CMK (cell line): ENCODE measurements at places on chromosomes 11 and 22.
A peak's percentile ranks its signal among the peaks of the same experiment; 100 is the strongest.

- DNase-seq = no peak
Observed at GRCh38 chr22:17684245-17684644, 45.7 kb downstream of the BCL2L13 start.

- DNase-seq = no peak
Observed at GRCh38 chr11:69308936-69309615, 15.1 kb downstream of the MYEOV start.

- no peak for DNase-seq
Observed at GRCh38 chr11:114282488-114282887, 13.7 kb upstream of the NNMT start.

- DNase-seq = no peak
Observed at GRCh38 chr11:24896118-24896835, 399.4 kb downstream of the LUZP2 start.

- no peak for DNase-seq
Observed at GRCh38 chr22:46721501-46722085, 16.5 kb downstream of the CERK start.

- DNase-seq = no peak
Observed at GRCh38 chr11:82533628-82534327, 199.9 kb downstream of the FAM181B start.

GRCh38 chr22:24768537-24769374 lies 5.8 kb downstream of the PIWIL3 start:
- DNase-seq = peak; percentile 7

DNA sequence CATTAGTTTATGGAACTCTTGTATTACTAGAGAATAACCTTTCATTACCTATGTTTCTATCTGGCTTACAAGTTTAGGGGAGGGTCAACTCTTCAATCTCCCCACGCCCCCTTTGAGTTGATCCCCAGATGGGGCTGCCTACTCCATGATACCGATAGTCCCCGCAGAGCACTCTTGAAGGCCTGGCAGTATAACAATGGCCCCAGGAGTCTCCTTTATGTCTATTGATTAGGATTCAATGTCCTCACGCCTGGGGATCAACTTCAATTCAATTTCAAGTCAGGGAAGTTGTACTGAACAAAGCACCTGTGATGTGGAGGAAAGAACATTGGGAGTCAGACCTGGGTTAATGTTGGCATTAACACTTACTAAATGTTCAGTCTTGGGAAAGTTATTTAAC lies 520.2 kb downstream of the METTL15 start:
- DNase-seq = no peak

DNA sequence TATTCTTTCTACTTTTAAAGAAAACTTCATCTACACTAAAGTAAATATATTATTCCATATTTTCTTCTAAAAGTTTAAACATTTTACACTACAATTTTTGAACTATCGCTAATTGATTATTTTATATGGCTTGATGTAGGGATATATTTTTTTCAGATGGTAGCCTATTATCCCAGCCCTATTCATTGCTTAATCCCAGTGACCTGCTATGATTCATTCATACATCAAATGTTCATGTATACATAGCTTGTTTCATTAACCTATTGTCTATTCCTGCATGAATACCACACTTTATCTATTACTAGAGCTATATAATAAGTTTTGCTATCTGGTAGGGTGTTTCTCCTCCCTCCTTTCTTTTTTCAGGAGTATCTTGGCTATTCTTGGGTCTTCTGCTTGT lies 5.0 kb upstream of the ROBO4 start:
- DNase-seq = no peak

- DNase-seq = no peak
Observed at GRCh38 chr22:24772493-24773220, 1.9 kb downstream of the PIWIL3 start.

DNA sequence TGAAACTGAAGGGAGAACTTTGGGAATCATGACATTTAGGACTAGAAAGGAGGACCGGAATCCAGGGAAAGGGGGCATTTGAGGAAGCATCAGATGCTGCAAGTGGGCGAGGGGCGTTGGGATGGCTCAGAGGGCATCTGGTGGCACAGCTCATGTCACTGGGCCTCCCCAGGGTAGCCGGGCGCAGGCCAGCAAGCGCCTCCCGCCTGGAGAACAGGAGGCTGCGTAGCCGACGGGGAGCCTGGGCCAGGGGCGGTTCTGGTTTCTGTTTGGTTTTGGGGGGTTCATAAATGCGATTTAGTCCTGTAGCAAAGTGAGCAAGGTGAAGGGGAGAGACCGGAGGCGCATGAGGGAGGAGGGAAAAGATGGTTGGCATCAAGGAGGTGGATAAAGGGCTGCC lies 443 bp upstream of the ST14 start:
- no peak for DNase-seq

DNA sequence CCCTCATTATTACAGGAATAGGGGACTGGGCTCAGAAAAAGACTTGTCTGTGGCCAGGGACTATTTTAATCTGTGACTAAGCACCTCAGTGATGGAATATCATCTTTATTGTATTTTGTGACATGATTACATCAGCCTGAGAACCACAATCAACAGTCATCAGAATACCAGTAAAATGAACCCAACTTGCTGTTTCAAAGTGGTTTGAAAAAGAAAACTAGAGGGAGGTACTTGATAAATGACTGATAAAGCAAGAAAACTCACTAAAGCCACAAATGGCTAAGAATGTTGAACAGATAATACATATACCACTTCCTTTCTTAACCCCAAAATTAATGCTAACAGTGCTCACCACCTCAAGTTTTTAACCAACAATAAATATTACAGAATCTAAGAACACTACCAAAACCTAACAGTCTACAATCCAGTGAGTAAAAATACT lies 155.7 kb downstream of the ATG16L2 start:
- peak; percentile 30 for DNase-seq

DNA sequence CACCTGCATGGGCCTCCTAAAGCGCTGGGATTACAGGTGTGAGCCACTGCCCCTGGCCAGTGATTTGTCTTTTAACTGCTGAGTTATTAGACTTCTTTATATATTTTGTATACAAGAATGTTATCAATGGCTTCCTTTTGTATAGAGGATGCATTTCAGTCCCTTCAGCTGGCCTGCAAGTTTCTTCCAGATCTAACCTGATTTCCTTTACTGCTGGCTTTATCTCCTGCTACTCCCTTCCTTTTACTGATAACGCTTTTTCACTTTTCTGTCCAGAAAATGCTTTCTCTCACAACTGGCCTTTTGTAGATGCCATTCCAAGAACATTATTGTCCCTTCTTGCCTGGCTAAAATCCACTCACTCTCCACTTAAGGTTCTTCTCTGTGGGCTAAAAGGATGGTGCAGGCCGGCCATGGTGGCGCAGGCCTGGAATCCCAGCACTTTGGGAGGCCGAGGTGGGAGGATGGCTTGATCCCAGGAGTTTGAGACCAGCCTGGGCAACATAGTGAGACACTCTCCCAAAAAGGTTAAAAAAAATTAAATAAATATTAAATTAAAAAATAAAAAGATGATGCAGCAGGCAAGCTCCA lies 118.1 kb downstream of the NECTIN1 start:
- DNase-seq = no peak

- DNase-seq = peak; percentile 66
Observed at GRCh38 chr22:42069801-42070516, 653 bp downstream of the NAGA start.

GRCh38 chr11:59617876-59618275 lies 2.3 kb upstream of the OSBP start:
- no peak for DNase-seq

DNA sequence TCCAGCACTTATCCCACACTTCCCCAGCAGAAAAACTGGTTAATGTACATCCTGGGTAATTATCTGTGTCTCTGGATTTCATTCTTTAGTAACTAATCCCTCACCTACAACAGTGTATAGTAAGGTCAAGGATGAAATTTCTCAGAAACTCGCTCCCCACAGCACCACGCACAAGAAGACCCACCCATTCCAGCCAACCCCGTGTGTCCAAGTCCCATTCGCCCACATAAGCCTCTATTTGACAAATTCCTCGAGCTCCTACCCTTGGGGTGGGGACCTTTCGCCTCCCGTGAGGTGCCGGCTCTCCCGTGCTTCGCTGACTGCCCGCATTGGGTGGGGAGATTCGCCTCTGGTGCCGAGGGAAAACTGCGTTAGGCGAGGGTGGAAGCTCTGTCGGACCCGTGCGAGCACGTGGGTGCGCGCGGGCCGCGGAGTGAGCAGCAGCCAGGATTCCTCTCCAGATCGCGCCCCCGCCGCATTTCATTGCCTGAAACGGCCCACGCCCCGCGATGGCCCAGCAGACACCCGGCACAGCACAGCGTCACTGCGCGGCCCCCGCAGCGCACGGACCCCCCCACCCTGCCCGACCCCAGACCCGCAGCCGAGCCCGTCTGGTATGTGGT lies 866 bp downstream of the EXPH5 start:
- no peak for DNase-seq

GRCh38 chr11:125381499-125382044 lies 114.5 kb downstream of the FEZ1 start:
- no peak for DNase-seq

DNA sequence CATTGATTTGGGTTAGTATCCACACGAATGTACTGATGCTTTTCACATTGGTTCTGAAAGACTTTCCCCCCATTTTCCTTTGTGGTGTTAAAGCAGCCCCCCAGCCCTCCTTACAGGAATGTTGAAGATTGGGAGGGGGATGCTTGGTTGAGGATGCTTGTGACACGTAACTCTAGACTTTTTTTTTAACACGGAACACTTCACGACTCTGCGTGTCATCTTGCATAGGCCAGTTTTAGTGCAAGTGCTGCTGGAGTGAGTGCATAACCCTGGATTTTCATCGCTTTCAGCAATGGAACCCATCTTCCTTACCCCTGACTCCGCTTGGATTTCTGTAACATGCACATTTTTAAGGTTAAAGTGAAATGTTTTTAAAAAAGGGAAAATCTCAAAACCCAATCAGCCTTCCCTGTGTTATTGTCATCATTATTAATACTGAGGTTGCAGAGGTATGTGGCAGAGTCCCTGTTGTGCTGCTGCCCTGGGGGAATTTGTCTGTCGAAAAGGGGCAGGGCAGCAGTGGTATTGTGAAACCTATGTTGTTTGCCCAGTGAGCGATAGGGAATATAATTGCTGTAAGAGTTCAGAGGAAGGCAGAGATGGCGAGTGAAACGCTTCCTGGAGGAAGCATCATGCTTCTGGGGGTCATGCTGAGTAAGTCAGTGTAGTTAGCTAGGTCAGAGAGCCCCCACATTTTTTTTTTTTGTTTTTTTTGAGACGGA lies 12.1 kb downstream of the CECR2 start:
- DNase-seq = no peak

- DNase-seq = no peak
Observed at GRCh38 chr11:117731722-117732290, 65.2 kb downstream of the DSCAML1 start.

DNA sequence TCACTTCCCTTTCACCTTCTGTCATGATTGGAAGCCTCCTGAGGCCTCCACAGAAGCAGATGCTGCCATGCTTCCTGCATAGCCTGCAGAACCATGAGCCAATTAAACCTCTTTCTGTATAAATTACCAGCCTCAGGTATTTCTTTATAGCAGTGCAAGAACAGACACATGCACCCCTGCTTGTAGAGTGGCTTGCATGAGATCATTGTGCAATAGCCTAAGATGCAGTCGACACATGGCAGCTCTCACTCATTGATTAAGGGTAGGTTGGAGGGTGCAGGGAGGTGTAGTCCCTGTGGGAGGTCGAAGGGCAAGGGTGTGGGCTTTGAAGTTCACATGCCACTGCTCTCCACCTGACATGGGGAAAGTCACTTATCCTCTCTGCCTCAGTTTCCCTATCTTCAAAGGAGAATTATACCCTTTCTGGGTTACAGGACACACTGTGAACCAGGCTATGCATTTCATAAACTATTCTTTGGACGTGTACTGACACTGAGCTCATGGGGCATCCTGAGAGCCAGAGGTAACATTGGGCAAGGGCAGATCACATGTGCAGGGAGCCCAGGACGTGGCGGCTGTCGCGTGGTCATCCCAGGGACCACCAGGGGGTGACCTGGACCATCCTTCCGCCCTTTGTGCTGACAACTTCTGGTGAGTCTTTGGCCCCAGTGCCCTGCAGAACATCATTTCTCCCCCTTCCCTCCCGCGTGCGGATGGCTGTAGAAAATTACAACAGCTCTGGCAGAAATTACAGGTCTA lies 69.2 kb upstream of the SHANK2 start:
- no peak for DNase-seq

- DNase-seq = no peak
Observed at GRCh38 chr11:63866211-63866610, 27.3 kb downstream of the MARK2 start.

DNA sequence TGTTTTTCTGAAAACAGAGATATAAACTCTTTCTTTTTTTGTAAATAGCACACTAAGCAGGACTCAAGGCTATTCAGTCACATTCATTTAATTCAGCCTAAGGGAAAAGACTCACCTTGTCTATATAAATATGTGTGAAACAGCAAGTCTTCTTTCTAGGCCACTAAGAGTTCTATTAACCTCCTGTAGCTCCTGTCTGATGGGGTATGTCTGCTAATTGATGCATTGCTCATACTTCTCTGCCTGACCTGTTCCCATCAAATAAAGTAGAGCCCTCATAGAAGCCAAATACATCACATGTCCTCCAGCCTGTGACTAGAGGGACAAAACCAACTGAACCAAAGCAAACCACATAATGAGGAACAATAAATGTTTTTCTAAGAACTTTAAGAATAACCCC lies 68.2 kb downstream of the MSANTD4 start:
- no peak for DNase-seq

- DNase-seq = no peak
Observed at GRCh38 chr11:85821636-85822035, 10.7 kb upstream of the SYTL2 start.

- DNase-seq = no peak
Observed at GRCh38 chr11:66468691-66469090, 2.0 kb downstream of the PELI3 start.

GRCh38 chr11:103730131-103730940 lies 306.1 kb upstream of the DDI1 start:
- no peak for DNase-seq

GRCh38 chr11:27395556-27396258 lies 32.7 kb upstream of the CCDC34 start:
- no peak for DNase-seq

- no peak for DNase-seq
Observed at GRCh38 chr11:121394785-121395184, 57.3 kb upstream of the SORL1 start.

GRCh38 chr22:39251762-39252460 lies 7.1 kb upstream of the PDGFB start:
- DNase-seq = no peak

- DNase-seq = no peak
Observed at GRCh38 chr11:74443071-74443864, 24.1 kb downstream of the KCNE3 start.
